Fibroblast of the aortic adventitia (primary cell): ENCODE measurements at places on chromosomes 7 and 10.

DNA sequence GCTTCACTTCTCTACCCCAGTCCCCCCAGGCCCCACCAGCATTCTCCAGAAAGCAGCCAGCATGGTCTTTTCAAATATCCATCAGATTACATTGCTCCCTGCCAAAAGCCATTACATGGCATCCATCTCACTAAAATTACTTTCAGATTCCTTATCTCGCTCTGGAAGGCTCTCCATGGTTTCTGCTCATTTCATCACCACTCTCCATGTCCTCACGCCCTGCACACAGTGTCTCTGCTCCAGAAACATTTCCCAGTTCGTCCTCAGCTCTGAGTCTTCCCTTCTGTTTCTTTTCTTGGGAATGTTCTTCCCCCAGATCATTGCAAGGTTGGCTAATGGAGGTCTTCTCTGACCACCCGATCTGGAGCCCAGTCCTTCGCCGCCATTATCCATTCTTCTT is 499.1 kb downstream of the KCNMA1 start:
- peak; percentile 93 for DNase-seq

- peak; percentile 62 for DNase-seq
These were observed 160.8 kb downstream of the CREB5 start for GRCh38 chr7:28573059-28573553.

DNA sequence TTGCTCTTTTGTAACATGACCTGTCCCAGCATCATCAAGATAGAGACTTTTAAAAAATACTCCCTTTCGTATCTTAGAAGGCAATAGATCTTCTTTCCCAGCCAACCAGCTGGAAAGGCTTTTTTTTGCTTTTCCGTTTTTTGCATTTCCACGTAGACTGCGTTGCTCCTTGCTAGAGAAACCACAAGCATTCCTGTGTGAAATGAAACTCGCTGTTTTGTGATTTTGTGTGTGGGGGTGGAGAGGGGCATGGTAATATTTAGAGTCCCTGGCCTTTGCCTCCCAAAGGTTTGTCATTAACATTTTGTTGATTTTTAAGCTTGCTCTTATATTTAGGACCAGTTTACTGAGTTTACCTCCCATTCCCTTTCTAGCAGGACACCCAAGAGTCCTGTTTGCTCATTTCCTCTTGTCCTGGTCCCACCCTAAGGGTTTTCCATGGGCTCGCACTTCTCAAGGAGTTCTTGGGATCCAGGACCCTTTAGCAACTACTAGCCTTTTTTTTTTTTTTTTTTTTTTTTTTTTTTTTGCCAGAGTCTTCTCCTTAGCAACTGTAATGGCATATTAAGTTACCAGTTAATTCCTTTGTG is 243.6 kb downstream of the BICC1 start:
- DNase-seq = peak; percentile 84

GRCh38 chr10:133154996-133155778 is 4.8 kb upstream of the KNDC1 start:
- DNase-seq = no peak

DNA sequence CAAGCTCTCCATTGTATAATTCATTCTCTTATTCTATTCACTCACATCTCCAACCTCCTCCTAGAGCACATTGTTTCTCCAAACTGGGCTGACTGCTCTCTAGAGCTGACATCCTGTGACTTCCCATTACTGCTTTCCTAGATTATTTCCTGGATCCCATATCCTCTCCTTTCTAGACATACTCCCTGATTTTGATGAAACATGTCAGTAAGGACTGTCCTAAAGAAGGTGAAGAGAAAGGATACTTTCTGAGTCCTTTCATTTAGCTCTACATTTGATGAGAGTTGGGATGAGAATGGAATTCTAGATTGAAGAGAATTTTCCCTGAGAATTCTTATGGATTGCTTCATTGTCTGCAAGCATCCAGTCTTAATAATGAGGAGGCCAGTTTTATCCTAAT is 78.8 kb downstream of the CNNM2 start:
- no peak for DNase-seq

GRCh38 chr7:1704811-1705738 is 35.0 kb downstream of the ELFN1 start:
- DNase-seq = no peak

DNA sequence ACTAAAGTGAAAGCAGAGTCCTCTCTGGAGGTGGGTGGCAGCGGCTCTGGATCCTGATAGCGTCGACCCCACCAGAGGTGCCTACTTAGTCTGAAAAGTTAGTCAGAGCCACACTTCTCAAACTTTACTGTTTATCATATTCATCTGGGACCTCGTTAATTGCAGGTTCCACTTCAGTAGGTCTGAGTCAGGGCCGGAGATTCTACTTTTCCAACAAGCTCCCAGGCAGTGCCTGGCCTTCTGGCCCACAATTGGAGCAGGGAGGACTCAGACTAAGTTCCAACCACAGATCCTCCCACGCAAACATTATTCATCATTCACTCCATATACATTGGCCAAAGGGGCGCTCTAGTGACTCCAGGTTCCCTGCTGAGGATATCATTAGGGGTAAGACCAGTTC is 78.1 kb downstream of the VSTM4 start:
- no peak for DNase-seq

DNA sequence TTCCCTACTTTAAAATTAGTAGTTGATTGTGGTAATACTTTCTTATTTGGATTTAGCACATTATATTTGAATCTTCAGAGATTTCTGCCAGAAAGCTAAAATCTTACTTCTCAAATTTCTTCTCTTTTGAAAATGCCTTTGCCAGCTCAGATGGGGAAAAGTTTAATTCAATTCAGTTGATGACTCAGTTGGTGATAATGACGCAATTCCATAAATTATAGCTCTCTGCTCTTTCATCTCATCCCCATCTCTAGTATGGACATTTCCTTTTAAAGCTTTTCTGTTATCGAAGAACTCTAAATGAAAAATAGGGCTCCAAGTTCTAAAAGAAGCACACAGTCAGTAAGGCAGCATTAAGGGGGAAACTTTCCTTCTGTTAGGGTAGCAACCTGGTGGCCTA is 25.5 kb downstream of the RNLS start:
- DNase-seq = peak; percentile 79

GRCh38 chr7:79008786-79009185 is 444.7 kb downstream of the MAGI2 start:
- no peak for DNase-seq

GRCh38 chr7:11539853-11540252 is 292.1 kb downstream of the THSD7A start:
- DNase-seq = peak; percentile 0

DNA sequence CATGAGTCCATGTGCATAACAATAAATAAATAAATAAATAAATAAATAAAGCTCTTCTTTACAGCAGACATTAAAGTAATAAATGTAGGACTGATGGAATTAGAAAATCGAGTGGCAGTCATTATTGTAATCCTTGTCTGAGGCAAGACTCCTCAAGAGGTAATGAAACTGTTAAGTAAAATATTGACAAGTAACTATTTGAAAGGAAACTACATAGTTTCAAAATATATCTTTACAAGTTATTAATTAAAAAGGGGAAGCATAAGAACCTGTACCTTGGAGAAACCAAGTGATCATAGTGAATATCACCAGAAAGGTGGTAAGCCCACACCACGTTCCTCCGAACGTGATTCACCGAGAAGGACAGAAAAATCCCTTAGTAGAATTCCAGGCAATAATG is 285.6 kb upstream of the SORCS1 start:
- DNase-seq = no peak

GRCh38 chr7:113015034-113015645 is 71.5 kb downstream of the GPR85 start:
- peak; percentile 71 for DNase-seq

DNA sequence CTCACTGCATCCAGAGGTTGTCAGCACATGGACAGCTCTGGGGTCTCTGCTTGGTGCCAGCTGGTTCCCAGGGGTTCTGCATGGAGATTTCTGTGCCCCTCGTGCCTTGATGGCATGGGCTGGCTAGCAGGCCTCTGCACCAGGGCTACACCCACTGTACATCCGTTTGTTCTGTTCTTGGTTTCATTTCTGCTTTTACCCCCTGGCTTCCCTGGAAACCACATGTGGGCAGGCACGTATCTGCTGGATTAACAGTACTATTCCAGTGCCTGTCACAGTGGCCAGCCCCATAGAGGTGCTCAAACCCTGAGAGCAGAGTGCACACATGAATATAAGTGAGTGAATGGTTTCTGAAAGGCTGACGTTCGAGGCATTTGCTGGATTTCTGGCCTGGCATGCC is 207.2 kb upstream of the GPR26 start:
- DNase-seq = no peak

DNA sequence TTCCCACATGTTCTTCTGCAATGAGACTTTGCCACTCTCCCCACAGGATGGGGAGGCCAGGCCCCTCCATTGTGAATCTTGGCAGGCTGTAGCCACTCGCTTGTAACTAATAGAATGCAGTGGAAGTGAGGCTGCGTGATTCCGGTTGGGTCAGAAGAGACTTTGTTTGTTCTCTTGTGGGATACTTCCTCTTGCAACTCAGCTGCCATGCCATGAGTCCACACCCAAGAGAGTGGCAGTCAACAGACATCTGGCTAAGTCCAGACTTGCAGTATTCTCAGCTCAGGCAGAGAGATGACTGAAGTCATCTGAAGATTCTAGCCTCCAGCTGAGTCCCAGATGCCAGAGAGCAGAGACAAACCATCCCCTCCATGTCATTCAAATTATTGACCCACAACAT is 153.4 kb upstream of the GDF10 start:
- DNase-seq = no peak

- peak; percentile 72 for DNase-seq
These were observed 1.7 kb downstream of the ZEB1 start for GRCh38 chr10:31320550-31321211.

DNA sequence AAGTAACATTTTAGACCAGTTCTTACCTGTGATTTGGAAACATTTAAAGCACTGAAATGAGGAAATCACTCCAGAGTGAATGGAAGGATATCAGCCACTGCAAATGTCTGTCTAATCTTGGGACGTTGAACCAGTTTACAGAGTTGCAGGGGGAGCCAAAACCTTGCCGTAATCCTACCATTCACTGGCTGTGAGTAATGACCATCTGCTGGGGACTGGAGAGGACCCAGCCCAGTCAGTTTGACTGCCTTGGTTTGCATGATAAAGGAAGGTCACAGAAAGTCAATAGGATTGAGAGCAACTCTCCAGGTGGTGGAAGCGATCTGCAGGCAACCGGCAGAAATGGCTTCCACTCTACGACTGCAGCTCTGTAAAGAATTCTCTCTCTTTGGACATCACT is 167.2 kb downstream of the AKR1D1 start:
- no peak for DNase-seq

- no peak for DNase-seq
These were observed 453 bp upstream of the RNLS start for GRCh38 chr10:88583584-88583957.

GRCh38 chr7:50688226-50688590 is 94.5 kb downstream of the GRB10 start:
- DNase-seq = no peak

GRCh38 chr7:910441-910861 is 34.1 kb downstream of the GET4 start:
- no peak for DNase-seq

DNA sequence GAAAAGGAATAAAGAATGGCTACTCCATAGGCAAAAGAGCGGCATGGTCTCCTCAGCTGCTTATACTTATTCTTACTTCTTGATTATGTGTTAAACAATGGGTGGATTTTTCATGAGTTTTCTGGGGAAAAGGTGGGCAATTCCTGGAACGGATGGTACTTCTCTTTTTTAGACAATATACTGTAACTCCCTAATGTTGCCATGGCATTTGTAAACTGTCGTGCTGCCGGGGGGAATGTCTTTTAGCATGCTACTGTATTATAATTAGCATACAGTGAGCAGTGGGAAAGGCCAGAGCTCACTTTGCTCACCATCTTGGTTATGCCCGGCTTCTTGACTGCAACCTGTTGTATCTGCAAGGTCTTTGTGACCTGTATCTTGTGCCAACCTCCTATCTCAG is 372.1 kb upstream of the AKR1E2 start:
- DNase-seq = no peak

GRCh38 chr7:86643561-86644281 is at the start of gene GRM3:
Gene GRM3 (plus strand): TSS chr7:86643909. CDS start chr7:86765146, 121,237 bp downstream.
- no peak for DNase-seq

DNA sequence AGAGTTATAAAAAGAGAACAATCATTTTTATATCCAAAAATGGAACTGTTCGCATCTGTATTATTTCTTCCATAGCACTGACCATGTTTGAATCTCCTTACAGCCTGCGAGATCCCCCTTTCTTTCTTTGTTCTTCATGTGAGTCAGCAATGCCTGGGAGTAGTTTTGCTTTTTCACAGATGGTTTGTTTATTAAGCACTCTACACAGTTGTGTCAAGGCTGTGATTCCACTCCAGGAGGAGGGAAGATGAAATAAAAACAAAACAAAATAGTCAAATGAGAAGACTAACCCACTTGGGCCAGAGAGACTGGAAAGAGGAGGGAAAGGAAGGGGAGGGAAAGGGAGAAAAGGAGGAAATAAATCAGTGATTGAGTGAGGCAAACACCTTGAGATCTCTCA is 7.8 kb downstream of the LIPF start:
- DNase-seq = peak; percentile 26

- DNase-seq = no peak
These were observed 104.9 kb downstream of the ADK start for GRCh38 chr10:74255888-74256357.

- DNase-seq = no peak
These were observed 65.5 kb downstream of the SMURF1 start for GRCh38 chr7:99078416-99078815.

DNA sequence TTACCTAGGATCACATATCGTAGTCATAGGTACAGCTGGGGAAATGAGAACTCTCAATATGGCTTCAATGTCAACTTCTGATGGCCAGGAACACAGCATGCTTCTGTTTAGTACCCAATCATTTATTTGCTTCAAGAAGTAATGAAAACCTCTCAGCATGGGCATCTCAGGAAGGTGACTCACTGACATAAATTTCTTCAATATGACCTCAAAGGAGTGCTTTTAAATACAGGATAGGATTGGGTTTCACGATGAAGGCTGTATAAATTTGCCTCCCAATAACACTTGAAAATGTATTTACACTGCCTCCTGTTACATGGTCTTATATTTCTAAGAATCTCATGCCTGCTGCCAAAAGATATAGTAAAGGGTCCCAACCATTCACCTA is 15.1 kb downstream of the ITGA8 start:
- no peak for DNase-seq

DNA sequence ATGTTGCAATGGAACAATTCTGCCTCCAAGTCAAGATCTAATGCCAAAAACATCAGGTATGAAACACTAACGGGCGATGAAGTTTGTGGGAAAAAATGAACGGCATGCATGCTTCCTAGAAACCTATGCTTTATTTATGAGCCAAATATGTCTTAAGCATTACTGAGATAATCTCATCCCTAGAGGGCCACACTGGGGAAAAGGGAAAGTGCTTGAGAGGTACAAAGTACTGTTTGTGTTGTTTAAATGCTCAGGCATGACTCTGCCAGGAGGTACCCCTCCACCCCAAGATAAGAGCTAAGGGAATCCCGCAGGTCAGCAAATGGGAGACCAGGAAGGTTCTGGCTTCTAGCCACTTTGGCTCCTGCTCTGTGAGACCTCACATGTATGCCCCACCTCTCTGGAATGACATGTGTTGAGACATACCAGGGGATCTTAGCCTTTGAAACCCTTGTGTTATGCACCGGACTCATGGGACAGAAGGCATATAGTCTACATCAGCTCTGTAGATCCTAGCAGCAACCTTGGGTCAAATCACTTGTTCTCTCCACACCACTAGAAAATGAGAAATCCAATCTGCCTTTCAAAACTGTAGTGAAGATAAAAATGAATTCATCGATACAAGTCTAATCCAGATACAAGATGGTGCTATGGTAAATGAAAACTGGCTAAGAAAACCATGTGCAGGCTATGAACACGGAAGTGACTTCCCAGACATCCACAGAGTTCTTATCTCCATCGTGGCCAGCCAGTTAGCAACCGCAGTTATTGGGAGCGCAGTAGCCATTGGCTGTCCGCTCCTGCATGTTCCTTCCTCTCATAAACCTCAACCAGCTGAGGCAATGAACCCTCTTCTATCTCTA is 61.0 kb downstream of the CREB3L2 start:
- DNase-seq = peak; percentile 90
